ENCODE measurements at places on chromosomes 3 and 15.

DNA sequence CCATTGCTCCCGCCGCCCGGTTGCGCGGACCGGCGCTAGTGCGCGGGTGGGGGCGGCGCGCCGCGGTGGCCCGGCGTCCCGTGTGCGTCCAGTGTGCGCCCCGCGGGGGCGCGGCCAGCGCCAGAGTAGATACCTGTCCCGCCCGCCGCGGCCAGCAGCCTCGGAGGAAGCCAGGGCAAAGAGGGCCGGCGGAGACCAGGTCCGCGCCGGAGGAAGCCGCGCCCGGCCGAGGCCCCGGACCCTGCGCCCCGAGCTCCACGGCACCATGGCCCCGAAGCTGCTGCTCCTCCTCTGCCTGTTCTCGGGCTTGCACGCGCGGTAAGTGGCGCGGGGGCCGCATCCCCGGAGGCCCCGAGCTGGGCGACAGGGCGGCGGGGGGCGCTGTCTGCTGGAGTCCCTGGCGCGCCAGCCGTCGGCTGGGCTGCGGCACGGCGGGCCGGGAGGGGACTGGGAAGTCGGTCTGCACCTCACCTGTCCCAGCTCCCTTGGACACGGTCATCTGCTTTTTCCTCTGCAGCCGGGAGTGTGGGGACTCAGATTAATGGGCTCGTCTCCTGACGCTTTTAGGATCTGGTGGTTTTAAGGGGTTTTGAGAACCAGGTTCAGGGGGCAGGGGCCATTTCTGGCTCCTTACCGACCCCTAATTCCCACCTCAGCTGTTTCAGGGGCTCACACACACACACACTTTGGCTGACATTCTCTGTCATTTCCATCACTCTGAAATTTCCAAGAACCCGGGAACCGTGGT is 464 bp downstream of the GABRG3 start:
- DNase-seq = no peak

- no peak for DNase-seq
These were observed 18.4 kb upstream of the KLF13 start for GRCh38 chr15:31308185-31308639.

- no peak for DNase-seq
These were observed 44.4 kb downstream of the ITGA11 start for GRCh38 chr15:68387381-68388143.

DNA sequence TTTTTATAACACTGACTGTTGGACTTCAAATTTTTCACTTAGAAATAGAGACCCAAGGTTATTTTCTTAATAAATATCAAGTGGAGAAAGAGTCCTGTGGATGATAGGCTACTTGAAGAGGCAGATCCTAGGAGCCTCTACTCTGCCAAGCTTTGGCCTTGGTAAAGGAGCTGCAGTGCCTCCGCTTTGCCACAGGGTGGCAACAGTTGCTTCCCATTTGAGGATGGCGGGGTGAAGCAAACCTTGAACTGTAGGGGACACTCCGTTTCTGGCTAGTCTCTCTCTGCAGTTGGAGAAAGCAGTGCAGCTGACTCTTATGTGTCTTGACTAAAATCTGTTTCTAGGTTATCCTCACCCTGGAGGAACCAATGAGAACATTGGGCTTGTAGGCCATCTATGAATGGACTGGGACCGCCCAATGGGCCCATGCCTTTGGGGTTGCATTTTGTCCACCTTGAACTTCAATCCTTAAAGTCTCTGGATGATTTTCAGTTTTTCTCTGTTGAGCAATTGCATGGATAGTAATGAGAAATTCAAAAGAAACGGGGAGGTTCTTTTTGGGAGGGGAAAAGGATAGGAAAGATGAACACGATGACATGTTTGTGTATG is 9.8 kb downstream of the SCG5 start:
- peak; percentile 82 for DNase-seq
